ENCODE measurements at places on chromosomes 4 and X.

GRCh38 chr4:8501781-8502180 is 61.2 kb downstream of the TRMT44 start:
- no peak for DNase-seq

- DNase-seq, result no peak
Measured at GRCh38 chr4:98692411-98692810, 34.0 kb upstream of the TSPAN5 start.

- DNase-seq, result no peak
Measured at GRCh38 chrX:143768976-143769375, 48.4 kb upstream of the SPANXN2 start.

- DNase-seq, result no peak
Measured at GRCh38 chr4:15563871-15564270, 91.3 kb downstream of the FBXL5 start.

- no peak for DNase-seq
Measured at GRCh38 chr4:72314869-72315268, 254.2 kb downstream of the ADAMTS3 start.

DNA sequence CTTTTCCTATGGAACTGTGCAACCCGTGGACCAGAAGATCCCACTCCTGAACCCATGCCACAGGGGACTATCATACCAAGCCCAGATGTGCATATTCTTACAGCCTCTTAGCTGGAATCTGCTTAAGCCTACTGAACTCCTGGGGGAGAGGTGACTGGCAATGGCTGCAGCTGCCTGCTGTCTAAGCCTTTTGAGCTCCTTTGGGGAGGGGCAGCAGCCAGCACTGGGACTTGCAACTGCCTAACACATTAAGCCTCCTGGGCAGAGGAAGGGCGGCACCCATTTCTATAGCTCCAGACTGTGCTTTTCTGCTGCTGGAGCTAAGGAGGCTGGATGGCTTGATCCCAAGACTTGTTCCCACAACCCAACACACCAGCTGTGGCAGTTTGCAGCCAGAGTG is 117.9 kb upstream of the VEGFC start:
- DNase-seq, result no peak

- DNase-seq, result no peak
Measured at GRCh38 chr4:169398316-169398715, 127.6 kb upstream of the SH3RF1 start.

DNA sequence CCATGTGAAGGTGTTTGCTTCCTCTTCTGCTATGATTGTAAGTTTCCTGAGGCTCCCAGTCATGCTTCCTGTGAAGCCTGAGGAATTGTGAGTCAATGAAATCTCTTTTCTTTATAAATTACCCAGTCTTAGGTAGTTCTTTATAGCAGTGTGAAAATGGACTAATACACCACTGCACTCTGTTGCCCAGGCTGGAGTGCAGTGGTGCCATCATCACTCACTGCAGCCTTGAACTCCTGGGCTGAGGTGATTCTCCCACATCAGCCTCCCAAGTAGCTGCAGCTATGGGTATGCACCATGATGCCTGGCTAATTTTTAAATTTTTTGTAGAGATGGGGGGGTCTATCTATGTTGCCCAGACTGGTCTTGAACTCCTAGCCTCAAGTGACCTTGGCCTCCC is 15.8 kb upstream of the IGFBP7 start:
- DNase-seq, result no peak

DNA sequence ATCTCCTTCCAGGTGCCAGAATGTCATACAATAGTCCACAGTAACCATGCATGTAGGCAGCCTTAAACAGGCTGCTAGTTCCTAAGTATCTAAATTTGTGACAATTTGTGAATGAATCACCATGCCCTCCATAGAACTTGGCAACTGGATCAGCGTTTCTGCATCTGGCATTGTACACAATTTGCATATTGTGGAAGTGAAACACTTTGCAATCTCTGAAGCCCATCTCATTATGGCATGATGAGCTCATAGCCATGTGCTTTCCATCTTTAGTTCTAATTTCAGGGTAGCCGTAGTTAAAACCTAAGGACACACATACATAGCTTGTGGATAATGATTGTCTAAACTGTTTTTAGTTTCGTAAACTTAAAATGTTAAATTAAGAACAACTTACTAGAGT is 573.6 kb downstream of the PPP4R3C start:
- no peak for DNase-seq

- DNase-seq, result no peak
Measured at GRCh38 chr4:25621027-25621930, 34.4 kb upstream of the SLC34A2 start.

GRCh38 chr4:110020139-110020538 is 107.5 kb downstream of the EGF start:
- DNase-seq, result no peak

DNA sequence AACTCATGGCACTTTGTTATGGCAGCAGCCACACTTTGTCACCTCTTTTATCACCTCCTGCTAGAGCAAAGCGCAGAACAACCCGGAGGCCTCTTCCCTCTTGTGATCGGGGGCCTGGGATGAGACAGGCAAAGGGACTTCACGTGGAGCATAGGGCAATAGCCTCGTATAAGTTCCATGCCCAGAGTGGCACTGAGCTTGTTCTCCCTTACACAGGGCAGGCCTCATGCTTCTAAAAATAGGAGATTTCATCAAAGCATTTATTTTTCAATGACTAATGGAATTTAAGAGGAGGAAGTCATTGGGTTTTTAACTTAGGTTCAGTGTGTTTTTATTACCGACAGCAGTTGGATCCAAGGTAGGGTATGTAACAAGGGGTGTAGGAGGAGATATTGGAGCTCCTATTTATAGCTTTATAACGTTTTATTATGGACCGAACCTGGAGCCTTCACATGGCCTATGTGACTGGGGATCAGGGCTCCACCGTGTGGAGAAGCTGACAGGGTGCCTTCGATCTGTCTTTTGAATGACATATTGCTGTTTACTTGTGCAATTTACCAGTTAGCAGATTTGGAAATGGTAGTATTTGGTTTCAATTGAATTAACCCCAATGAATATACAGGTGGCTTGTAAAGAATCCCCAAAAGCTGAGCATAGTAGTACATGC is 93.8 kb downstream of the SLC2A9 start:
- no peak for DNase-seq

DNA sequence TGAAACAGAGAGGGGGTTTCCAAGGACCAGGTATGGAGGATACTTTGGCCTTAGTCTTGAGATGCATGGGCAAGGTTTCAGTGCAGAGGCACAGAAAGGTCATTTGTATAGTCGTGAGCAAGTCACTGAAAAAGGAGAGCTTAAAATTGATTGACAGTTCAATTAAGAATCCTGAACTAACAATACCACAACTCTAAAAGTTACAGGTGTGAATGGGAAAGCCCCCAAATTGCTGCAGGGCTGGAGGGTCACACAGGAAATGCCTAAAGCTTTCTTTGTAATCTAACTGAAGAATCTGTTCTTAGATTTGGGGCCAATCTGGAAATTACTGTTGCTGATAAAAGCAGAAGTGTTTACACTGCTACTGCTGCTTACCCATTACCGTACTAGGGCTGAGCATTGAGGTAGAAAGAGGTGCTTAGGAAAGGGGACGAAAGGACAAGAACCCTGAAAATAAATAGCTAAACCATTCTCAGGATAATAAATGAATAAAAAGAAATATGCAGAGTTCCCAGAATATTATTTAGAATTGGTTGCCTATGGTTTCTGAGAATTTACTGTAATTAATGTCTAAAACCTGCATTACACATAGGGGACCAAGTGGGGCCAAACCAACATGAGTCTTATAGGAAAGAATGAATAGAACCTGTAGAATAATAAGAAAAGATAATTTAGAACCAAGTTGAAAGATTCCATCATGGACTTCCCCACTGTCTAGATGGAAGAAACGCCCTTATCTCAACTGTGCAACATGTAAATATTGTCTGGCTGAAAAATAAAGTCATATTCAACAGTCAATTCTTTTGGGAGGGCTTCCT is 91.9 kb upstream of the PPP1R2C start:
- DNase-seq, result no peak

DNA sequence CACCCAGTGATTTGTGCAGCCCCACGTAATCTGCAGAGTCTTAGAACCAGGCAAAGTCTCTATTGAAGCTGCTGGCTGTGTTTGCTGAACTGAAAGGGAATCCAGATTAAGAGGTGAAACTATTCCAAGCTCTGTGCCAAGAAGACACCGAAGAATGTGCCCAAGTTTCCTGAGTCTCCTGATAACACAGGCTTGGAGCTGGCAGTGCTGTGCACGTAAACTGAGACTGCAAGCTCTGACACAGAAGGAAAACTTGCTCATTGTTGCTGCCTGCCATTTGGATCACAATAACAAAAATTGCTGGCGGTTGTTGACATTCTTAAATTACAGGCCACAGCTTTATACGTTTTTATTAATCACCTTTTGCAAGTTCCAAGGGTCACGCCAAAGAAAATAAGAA is 60.2 kb upstream of the VCX3B start:
- DNase-seq, result no peak

- DNase-seq, result no peak
Measured at GRCh38 chr4:18593297-18594002, 571.9 kb upstream of the LCORL start.

GRCh38 chrX:44088510-44089144 is 115.4 kb upstream of the NDP start:
- DNase-seq, result no peak

GRCh38 chr4:142248946-142249345 is 597.2 kb downstream of the INPP4B start:
- no peak for DNase-seq

GRCh38 chr4:40848251-40848650 is 98.5 kb downstream of the NSUN7 start:
- DNase-seq, result no peak

- DNase-seq, result no peak
Measured at GRCh38 chr4:90857081-90857820, 730.1 kb downstream of the CCSER1 start.

GRCh38 chr4:7134737-7135388 is 57.5 kb upstream of the SORCS2 start:
- no peak for DNase-seq

All from stimulated activated CD8-positive, alpha-beta memory T cell treated with anti-CD3 and anti-CD28 coated beads, Interleukin-4, amount 100 ng/mL, for 4 hours (primary cell).